ENCODE measurements at places on chromosomes 12 and 14.

DNA sequence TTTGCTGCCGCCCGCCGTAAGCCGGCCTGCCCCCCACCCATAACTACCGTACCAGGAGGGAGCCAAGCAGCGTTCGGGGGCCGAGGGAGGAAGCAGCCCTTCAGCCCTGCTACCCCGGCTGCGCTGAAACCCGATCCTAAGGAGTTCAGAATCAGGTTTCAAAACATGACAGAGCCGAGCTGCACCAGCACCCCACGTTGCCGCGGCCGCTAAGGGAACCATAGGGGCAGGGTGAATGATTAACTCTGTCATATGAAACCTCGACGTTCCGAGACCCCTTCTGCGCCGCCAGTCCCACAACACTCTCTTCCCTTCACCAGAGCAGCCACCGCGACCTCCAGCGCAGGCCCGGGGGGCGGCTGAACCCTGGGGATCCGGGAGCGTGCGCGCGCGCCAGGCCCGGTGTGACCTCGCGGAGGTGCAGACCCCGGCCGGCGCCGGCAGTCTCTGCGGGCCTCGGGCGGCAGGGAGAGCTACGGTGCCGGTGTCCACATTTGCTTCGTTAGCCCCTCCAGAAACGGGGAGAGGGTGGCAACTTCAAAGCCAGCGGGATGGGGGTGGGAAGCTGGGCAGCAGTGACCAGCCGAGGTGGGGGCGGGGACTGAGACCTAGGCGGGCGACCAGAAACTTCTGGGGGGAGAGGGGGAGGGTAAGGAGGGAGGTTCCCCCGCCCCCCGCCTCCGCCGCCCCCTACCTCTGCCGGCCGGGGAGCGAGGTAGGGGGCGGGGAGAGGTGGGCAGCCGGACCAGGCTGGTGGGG, 1.6 kb downstream of the SIX4 start:
- DNase-seq, result peak; percentile 72

- DNase-seq, result peak; percentile 66
Measured at GRCh38 chr12:105480162-105480561, 149.7 kb downstream of the C12orf75 start.

GRCh38 chr12:97681612-97682504, 219.3 kb downstream of the RMST start:
- no peak for DNase-seq

DNA sequence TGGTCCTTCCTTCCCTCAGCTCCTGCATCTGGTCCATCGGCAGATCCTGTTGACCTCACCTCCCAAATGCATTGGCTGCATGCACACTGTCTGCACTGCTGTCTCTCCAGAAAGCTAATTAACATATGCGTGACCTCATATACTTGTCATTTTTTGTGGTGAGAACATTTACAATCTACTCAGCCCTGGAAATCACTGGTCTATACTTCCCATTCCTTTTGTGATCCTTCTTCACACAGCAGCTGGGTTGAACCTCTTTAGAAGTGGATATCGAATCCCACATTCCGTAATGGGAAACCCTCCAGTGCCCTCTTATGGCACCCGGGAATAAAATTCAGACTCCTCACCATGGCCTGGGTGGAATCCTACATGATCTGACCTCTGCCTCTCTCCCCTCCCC, 45.0 kb downstream of the SMOC1 start:
- DNase-seq, result no peak

GRCh38 chr14:79044894-79045624, 874.9 kb downstream of the NRXN3 start:
- DNase-seq, result peak; percentile 87

DNA sequence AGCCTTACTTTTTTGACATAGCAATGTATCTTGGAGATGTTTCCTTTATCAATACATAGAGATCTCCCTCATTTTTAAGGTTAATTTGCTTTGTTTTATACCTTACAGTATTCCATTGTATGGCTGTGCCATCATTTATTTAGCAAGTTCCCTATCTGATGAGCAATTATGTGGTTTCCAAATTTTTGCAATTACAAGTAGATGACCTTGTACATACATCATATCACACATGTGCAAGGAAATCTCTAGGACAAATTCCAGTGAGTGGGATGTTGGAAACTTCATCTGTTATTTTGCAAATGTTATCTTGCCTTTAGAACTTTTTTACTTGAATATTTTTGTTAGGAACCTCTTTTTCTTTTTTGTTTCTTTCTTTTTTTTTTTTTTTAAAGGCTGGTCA, 49.7 kb downstream of the DRAM1 start:
- DNase-seq, result no peak

- DNase-seq, result peak; percentile 48
Measured at GRCh38 chr14:70807898-70808415, 1.4 kb downstream of the MAP3K9 start.

DNA sequence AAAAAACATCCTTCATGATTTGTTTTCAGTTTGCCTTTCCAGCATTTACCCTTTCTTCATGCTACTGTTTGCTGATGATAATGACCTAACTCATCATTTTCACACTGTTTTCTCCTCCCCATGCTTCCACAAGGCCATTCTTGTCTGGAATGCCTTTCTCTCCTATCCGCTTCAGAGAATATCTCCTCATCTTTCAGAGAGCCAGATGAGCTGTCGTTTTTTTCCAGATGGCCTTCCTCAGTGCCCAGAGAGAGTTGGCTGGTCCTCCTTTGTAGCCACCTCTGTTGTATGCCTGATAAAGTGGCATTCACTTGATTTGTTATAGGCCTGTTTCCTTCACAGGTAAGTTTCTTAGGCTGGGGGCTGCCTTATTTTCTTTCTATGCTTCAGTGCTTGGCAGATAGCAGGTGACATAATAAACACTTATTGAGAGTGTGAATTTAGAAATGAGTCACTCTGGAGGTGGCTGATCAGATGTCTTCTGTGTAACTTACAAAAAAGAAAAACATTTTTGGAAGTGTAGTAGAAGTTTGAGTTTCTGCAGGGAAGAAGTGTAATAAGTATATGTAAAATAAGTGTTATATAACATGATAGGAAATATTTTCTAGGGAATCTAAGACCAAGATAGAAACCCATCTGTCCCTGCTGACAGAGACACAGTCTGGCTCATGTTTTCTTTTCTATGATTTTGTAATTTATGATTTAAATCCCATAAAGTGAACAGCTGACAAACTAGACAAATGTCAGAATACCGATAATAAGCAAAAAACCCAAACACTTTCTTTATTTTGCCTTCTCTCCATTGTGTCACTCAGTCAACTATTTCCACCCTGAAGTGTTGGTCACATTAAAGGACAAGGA, 174.5 kb downstream of the DACT1 start:
- no peak for DNase-seq

- no peak for DNase-seq
Measured at GRCh38 chr14:58887931-58888330, 250.2 kb downstream of the DACT1 start.

DNA sequence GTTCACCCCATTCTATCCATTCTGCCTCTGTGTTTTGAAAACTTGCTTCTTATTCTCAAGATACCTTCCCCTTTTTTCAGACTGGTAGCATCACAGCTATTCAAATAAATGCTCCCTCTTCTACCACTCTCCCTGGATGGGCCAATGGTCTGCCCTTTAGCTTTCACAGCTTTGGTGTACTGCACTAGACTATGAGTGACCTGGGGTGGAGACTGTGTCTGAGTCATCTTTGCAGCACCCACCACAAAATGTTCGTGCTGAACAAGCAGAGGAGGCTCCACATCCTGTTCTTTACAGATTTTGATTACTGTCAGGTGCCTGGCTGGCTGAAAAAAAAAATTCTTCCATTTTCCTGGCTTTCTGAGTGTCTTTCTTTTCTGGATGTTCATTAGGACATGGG, 1104.1 kb upstream of the TMEM132C start:
- no peak for DNase-seq

DNA sequence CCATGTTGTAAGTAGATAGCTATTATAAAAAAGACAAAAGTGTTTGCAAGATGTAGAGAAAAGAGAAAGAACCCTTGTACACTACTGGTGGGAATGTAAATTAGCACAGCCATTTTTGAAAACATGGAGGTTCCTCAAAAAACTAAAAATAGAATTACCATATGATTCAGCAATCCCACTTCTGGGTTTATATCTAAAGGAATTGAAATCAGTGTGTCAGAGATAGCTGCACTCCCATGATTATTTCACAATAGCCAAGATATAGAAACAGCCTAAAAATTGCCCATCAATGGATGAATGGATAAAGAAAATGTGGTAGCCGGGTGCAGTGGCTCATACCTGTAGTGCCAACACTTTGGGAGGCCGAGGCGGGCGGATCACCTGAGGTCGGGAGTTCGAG, 9.2 kb downstream of the PSMC6 start:
- no peak for DNase-seq

DNA sequence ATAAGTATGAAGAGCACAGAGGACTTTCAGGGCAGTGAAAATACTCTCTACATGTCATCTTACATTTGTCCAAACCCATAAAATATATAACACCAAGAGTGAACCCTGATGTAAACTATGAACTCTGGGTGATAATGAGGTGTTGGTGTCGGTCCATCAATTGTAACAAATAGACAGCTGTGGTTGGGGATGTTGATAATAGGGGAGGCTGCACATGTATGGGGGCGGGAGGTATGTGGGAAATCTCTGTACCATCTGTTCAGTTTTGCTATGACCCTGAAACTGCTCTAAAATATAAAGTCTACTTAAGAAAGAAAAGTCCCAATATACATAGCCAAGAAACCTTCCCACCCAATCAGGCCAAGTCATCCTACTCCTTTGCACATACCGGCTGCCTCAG, 88.5 kb downstream of the GPR135 start:
- no peak for DNase-seq

DNA sequence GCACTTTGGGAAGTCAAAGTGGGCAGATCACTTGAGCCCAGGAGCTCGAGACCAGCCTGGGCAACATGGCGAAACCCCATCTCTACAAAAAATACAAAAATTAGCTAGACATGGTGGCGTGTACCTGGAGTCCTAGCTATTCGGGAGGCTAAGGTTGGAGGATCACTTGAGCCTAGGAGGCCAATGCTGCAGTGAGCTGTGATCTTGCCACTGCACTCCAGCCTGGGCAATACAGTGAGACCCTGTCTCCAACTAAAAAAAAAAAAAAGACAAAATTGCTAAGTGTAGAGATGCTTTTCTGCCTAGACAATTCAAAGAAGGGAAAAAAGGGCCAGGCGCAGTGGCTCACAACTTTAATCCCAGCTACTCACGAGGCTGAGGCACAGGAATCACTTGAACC, 3.4 kb upstream of the LRP6 start:
- DNase-seq, result no peak

GRCh38 chr12:124359671-124360581, 65.0 kb downstream of the RFLNA start:
- peak; percentile 63 for DNase-seq

- DNase-seq, result no peak
Measured at GRCh38 chr12:13250416-13250815, 53.9 kb downstream of the EMP1 start.

GRCh38 chr14:95309261-95310051, 10.3 kb downstream of the CLMN start:
- no peak for DNase-seq

GRCh38 chr12:116157845-116158267, 119.6 kb downstream of the MED13L start:
- DNase-seq, result no peak

DNA sequence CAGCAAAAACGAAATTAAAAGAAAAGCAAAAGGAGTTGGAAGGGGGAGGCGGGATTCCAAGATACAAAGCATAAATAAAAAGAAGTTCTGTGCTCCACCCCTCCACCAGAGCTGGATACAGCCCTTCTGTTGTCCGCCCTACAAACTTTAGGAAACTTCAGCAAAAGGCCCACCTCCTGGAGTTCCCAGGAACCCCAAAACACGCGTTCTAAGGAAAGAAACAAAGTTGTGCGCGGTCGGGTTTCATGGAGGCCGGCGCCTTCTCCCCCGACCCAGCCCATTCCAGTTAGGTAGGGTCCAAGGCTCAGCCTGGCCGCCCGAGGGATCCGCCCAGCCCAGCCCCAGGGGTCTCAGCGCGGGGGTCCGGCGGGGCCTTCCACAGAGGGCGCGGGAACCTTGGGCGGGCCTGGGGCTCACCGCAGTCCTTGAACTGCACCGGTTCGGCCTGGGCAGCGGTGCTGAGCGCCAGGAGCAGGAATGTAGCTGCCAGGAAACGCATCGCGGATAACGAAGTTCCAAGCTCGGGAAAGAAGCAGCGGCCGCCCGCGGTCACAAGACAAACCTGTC, at the start of gene NPC2:
NPC2 (minus strand) TSS at position 530 of the 567 bp plus-strand sequence; CDS start at position 499, 31 bp downstream.
- DNase-seq, result no peak

DNA sequence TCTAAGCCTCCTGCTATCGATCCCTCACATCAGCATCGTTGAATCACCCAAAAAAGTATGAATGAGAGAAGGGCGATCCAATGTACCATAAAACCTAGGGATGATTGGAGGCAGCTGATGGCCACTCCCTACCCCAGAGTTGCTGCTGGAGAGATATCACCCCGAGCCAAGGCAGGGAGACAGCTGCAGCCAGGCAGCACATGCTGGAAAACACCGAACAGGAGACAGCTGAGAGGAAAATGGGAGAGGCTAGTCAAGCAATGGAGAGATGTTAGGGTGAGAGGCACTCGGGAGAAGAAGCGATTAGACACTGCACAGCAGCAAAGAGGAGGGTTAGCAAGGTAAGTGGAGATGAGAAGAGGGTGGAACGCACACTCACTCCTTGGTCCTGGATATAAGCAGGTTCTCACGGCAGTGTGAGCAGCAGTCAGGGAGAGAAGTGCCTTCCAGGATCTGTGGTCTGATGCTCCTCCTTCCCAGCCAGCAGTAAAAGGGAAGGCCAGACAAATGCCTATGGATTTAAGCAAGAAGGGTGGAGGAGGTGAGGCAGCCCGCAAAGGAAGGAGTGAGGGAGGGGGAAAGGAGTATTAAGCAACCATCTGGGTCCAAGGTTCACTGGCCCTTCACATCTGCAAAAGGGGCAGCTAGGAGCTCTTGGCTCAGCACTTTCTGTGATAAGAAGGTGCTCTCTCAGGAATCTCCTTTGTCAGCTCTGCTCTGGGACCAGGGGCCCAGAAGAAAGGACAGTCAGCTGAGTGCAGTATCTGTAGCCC, at the start of gene SLC7A7:
SLC7A7 (minus strand) TSS at position 495 of the 773 bp plus-strand sequence. CDS start 2,037 bp downstream, outside the sequence.
- DNase-seq, result peak; percentile 69

DNA sequence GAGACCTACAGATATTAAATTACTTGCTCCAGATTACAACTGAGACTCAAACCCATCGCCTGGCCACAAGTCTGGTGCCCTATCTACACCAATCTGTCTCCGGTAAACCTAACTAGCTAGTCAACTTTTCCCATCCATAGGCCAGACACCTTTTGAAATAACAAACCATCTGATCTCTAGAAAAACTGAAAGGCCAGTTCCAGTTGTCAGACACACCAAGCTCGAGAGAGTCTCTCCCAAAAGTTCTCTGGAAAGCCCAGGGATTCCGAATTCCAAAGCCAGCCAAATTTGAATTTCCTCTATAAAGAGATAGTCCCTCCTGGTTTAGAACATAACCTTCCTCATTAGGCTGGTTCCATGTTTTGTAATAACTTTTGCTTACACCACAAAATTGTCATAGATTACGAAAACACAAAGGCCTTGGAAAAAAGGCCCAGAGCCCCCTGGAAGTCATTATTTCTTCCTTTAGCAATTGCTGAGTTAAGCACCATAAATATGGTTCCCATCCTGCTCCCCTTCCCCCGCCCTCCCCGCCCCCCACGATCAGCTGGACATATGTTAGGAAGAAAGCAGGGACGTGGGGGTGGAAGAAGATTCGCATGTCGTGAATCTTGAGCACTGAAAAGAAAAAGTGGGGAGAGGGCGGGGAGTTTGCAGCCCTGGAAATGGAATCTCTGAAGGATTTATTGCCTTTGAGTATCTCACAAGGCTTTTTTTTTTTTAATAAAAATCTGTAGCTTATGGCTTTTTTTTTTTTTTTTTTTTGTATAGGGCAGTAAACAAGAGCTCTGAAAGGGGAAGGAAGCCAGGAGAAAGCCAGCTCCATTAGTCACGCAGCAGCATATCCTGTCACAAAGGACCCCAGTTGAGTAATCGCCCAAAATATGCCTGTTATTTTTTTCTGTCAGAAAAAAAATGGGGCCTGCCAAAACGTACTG, 110.4 kb downstream of the ZFP36L1 start:
- DNase-seq, result no peak

Measured in ELF-1 (cell line).